ENCODE measurements at places on chromosomes 16 and 17.

DNA sequence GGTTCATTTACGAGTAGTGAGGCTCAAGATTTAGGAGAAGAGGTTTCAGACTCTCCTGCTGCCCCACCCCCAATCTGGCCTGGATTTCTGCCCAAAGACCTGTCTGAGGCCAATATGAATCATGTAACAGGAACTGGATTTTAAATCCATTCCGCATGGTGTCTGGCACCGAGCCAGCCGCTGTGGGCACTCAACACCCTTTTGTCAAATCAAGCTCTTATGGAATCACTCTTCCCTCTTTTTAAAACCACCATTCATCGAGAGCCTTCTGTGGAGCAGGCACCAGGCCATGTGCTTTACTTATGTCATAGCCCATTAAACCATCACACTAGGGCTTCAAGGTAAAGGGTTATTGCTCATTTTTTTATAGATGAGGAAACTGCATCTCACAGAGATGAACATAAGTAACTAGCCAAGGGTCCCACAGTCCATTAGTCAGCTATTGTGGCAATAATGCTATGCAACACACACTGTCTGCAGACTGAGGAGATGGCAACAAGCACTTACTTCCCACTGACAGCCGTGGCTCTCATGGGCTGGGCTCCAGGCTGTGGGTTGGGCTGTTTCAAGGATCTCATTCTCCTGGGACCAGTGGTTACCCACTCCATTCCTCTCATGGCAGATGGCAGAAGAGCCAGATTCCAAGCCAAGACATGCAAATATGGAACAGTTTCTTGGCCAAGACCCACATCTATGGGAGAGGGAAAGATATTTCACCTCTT lies 93.6 kb downstream of the WSCD1 start:
- no peaks in the 10 kb centered on the region for H3K4me1 ChIP-seq
- H3K27ac ChIP-seq, result no peak overlapping the region
- H3K36me3 ChIP-seq, result no peaks in the 10 kb centered on the region

- no peaks in the 10 kb centered on the region for H3K36me3 ChIP-seq
- no peaks in the 10 kb centered on the region for H3K4me1 ChIP-seq
- H3K27ac ChIP-seq, result no peak overlapping the region
- H3K4me3 ChIP-seq, result no peak overlapping the region
- no peaks in the 10 kb centered on the region for H3K27me3 ChIP-seq
Measured at GRCh38 chr17:82866590-82867191, 26.9 kb upstream of the ZNF750 start.

DNA sequence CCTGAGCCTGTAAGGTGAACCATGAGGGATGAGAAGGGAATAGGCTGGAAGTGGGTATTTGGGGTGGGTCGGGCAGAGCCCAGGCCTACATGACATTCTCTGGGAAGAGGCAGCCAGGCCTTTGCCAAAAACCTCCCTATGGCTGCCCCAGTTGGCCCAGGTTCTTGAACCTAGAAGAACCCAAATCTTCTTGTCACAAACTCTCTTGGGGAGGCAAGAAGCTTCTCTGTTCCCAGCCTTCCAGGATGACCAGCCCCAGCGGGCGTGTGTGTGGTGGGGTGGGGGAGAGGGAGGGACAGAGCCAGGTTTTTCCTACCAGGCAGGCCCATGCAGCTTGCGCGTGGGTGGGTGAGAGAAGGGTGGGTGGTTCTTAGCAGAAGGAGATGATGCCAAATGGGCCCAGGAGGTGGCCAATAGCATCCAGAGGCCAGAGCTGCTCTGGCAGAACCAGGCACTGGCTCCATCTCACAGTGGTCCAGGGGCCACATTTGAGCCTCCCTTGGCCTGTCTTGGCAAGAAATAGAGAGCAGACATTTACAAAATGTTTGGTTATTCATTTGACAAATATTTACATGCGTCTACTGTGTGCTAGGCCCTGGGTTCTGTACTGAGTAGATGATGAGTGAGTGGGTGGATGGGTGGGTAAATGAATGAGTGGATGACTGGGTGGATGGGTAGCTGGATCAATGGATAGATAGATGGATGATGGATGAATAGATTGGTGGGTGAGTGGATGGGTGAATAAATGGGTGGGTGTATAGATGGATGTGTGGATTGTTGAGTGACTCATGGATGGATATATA lies 44.3 kb upstream of the PLCG2 start:
- no peak overlapping the region for H3K4me3 ChIP-seq
- no peak overlapping the region for H3K27ac ChIP-seq
- DNase-seq, result no peak
- H3K36me3 ChIP-seq, result no peaks in the 10 kb centered on the region
- H3K4me1 ChIP-seq, result no peaks in the 10 kb centered on the region

DNA sequence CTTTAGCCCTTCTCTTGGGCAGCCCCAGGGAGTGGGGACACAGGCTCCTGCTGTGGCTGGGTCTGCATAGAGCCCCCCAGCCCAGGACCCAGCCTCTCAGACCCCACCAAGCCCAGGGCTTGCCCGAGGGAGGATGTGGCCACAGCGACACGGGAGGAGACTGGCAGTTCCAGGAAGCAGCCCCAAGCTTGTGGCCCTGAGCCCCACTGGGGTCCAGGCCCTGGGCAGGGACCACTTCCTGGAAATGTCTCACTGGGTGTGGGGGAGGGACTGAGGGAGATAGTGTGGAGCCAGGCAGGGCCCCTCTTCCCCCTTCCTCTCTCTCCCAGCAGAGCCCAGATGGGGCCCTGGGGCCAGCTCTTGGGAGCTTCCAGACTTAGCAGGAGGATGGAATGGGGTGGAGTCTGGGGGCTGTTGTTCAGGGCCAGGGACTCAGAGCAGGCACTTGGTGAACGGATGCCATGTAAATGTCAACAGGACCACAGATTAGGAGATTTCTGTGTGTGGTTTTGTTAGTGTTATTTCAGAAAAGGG lies 35.3 kb downstream of the ADGRG5 start:
- no peak for DNase-seq
- no peak overlapping the region for H3K27ac ChIP-seq
- no peaks in the 10 kb centered on the region for H3K4me1 ChIP-seq

DNA sequence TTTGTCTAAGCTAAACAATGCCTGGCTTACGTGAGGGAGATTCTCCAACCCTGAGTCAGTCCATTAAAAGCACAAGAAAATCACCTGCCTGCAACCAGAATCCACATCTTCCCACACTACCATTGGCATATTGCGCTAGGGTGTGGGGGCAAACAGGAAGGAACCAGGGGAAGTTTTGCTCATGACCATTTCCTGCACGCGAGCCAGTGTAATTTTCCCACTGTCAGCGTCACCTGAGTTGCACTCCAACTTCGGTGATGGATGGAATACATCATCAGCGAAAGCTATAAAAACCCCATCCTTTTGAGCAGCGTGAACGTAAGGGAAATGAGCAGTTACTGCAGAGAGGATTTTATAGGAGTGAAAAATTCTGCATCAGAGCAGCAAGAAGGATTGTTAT lies 167.9 kb upstream of the NOL11 start:
- H3K4me1 ChIP-seq, result peaks cover 8% of the 10 kb centered on the region
- H3K36me3 ChIP-seq, result no peaks in the 10 kb centered on the region
- H3K27me3 ChIP-seq, result no peaks in the 10 kb centered on the region

DNA sequence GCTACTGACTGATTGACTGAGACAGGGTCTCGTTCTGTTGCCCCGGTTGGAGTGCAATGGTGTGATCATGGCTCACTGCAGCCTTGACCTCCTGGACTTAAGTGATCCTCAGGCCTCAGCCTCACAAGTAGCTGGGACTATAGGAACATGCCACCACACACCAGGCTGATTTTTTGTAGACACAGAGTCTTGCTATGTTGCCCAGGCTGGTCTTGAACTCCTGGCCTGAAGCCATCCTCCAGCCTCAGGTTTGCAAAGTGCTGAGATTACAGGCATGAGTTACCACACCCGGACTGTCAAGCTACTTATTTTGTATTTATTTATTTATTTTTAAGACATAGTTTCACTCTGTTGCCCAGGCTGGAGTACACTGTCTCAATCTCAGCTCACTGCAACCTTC lies 55.2 kb downstream of the METTL16 start:
- no peak overlapping the region for H3K4me3 ChIP-seq
- H3K4me1 ChIP-seq, result no peaks in the 10 kb centered on the region
- H3K27me3 ChIP-seq, result no peaks in the 10 kb centered on the region
- no peaks in the 10 kb centered on the region for H3K36me3 ChIP-seq
- no peak for DNase-seq

- peak overlapping the region; percentile 14 for H3K27ac ChIP-seq
- no peak overlapping the region for H3K4me3 ChIP-seq
- no peak for DNase-seq
- H3K4me1 ChIP-seq, result peaks cover 20% of the 10 kb centered on the region
- H3K27me3 ChIP-seq, result no peaks in the 10 kb centered on the region
- H3K36me3 ChIP-seq, result no peaks in the 10 kb centered on the region
Measured at GRCh38 chr17:40293363-40293762, 5.7 kb downstream of the CDC6 start.

GRCh38 chr16:10557750-10558149 lies 22.6 kb downstream of the EMP2 start:
- H3K4me3 ChIP-seq, result no peak overlapping the region
- H3K27me3 ChIP-seq, result no peaks in the 10 kb centered on the region
- no peak overlapping the region for H3K27ac ChIP-seq
- DNase-seq, result no peak
- H3K4me1 ChIP-seq, result no peaks in the 10 kb centered on the region
- H3K36me3 ChIP-seq, result no peaks in the 10 kb centered on the region

GRCh38 chr17:68706356-68706920 lies 105.3 kb upstream of the FAM20A start:
- no peak overlapping the region for H3K27ac ChIP-seq
- H3K4me3 ChIP-seq, result no peak overlapping the region
- H3K36me3 ChIP-seq, result no peaks in the 10 kb centered on the region
- H3K27me3 ChIP-seq, result no peaks in the 10 kb centered on the region

DNA sequence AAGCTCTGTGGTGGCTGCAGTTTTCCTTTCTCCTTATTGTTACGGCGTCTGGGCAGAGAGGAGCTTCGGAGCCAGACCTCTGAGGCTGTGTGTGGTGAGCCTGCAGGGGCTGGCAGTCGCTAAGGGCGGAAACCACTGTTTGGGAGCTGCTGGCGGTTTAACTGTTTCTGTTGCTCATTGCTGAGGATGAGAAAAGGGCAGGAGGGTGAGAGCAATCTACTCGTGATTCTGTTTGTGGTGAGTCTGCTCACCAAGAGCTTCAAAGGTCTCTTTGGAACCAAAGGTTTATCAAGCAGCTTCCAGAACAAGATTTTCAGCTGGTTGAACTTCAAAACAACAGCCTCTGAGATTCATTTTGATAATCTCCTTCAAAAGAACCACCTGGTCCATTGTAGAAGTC lies 143.9 kb downstream of the ANKFN1 start:
- no peak for DNase-seq
- peaks cover 8% of the 10 kb centered on the region for H3K27me3 ChIP-seq
- H3K4me3 ChIP-seq, result no peak overlapping the region
- no peaks in the 10 kb centered on the region for H3K36me3 ChIP-seq
- no peak overlapping the region for H3K27ac ChIP-seq

GRCh38 chr17:41690497-41690896 lies 1.8 kb downstream of the EIF1 start:
- H3K27ac ChIP-seq, result no peak overlapping the region
- DNase-seq, result no peak
- H3K36me3 ChIP-seq, result peaks cover 43% of the 10 kb centered on the region
- H3K4me1 ChIP-seq, result peaks cover 30% of the 10 kb centered on the region
- peak overlapping the region; percentile 59 for H3K4me3 ChIP-seq

DNA sequence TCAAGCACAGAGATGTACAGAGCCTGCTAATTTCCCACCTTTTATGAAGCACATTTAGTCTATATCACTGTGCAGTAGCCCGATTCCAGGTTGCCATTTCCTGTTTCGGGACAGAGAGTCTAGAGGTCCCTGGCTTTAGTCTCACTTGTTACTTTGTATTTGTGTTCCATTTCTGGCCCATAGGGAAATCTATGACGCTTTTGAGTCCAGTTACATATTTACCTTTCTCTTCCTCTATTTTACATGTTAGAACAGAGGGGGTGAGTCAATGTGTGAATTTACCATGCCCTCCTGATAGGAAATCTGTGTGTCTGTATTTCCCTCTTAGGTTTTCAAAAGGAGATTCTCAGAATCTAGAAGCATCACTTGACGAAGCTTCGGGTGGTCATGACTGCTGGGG lies 227.1 kb upstream of the ZFHX3 start:
- H3K4me3 ChIP-seq, result no peak overlapping the region
- no peaks in the 10 kb centered on the region for H3K27me3 ChIP-seq
- no peak overlapping the region for H3K27ac ChIP-seq
- no peaks in the 10 kb centered on the region for H3K36me3 ChIP-seq

GRCh38 chr16:59356709-59357108 lies 622.6 kb upstream of the GOT2 start:
- H3K36me3 ChIP-seq, result no peaks in the 10 kb centered on the region
- no peak overlapping the region for H3K27ac ChIP-seq

DNA sequence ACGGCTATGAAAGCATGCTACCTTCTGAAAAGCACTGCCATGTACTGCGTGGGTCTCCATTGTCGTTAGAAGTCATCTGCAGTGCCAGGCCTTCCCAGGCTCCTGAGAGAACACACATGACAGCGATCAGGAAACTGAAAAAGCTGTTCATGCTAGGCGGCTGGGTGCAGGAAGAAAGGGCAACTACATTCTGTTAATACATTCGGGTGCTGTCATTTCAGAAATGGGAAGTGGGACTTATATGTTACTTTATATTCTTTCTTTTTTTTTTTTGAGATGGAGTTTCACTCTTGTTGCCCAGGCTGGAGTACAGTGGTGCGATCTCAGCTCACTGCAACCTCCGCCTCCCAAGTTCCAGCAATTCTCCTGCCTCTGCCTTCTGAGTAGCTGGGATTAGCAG lies 19.9 kb downstream of the CFAP20 start:
- no peak overlapping the region for H3K4me3 ChIP-seq
- DNase-seq, result no peak
- no peak overlapping the region for H3K27ac ChIP-seq
- peaks cover 16% of the 10 kb centered on the region for H3K36me3 ChIP-seq

DNA sequence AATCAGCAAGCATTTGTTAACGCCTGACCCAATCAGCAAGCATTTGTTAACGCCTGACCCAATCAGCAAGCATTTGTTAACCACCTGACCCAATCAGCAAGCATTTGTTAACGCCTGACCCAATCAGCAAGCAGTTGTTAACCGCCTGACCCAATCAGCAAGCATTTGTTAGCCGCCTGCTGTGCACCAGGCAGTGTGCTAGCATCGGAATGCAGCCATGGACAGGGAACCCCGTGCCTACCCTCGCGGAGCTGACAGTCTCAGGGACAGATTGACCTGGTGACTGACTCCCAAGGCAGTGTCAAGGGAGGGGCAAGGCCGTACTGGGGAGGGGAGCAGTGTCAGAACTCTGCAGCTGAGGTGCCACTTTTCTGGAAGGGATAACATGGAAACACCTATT lies 66.9 kb downstream of the ABR start:
- no peaks in the 10 kb centered on the region for H3K4me1 ChIP-seq
- H3K36me3 ChIP-seq, result no peaks in the 10 kb centered on the region
- DNase-seq, result no peak

GRCh38 chr17:8867361-8867981 lies at the start of gene PIK3R6:
Gene PIK3R6, minus strand, starts transcription at chr17:8867674. Its CDS starts 17,880 bp downstream, at chr17:8849794.
- H3K4me3 ChIP-seq, result no peak within 1 kb of the TSS
- H3K4me1 ChIP-seq, result no peaks in the 10 kb centered on the region
- no peaks in the 10 kb centered on the region for H3K27me3 ChIP-seq

GRCh38 chr16:3465301-3465700 lies 21.8 kb downstream of the NAA60 start:
- H3K36me3 ChIP-seq, result peaks cover 4% of the 10 kb centered on the region
- H3K4me3 ChIP-seq, result no peak overlapping the region
- DNase-seq, result no peak
- H3K27ac ChIP-seq, result no peak overlapping the region

- no peak overlapping the region for H3K27ac ChIP-seq
- H3K27me3 ChIP-seq, result no peaks in the 10 kb centered on the region
- no peaks in the 10 kb centered on the region for H3K36me3 ChIP-seq
- no peaks in the 10 kb centered on the region for H3K4me1 ChIP-seq
- no peak overlapping the region for H3K4me3 ChIP-seq
Measured at GRCh38 chr17:32285306-32285705, 19.7 kb downstream of the RHBDL3 start.

Data from pancreas (tissue), 10 donors.